Inflammatory macrophage treated with lipopolysaccharide for 4 hours (primary cell): ENCODE measurements at places on chromosomes 2 and 18.
A peak's percentile ranks its signal among the peaks of the same experiment; 100 is the strongest.

- DNase-seq = peak; percentile 40
These were observed 126.4 kb downstream of the TXNL1 start for GRCh38 chr18:56511996-56512395.

GRCh38 chr2:105294844-105295481, 34.6 kb downstream of the TGFBRAP1 start:
- peak; percentile 42 for DNase-seq

GRCh38 chr2:180933332-180933731, 47.1 kb upstream of the UBE2E3 start:
- no peak for DNase-seq

DNA sequence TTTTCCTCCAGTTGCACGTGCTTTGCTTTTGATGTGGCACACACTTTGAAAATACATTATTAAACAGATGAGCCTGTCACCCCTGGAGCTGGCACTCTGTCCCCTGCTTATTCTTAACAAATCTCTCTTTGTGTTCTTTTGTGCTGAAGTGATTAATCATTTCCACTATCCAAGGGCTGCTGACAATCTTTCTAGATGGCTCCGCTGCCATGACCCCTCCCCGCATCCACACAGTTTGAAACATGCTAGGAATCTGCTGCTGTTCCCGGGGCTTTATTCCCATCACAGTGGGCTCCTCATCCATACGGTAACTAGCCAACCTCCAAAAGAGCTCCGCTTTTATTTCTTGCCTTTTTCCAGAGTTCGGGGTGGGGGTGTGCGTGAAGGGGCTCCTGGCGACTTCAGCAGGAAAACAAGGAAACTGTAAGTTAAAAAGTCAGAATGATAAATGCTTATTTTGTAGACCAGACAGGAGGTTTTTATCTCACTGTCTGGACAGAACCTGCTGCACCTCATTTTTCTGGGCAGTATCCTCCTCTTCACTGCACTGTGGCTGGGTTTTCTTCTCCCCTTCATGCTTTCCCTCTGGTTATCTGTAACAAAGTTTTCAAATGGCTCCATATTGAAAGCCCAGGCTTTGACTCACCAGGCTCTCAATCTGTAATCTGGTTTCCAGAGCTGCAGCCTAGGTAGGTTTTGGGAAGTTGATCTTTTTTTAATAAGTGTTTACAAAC, 319.7 kb downstream of the AFF3 start:
- DNase-seq = no peak

DNA sequence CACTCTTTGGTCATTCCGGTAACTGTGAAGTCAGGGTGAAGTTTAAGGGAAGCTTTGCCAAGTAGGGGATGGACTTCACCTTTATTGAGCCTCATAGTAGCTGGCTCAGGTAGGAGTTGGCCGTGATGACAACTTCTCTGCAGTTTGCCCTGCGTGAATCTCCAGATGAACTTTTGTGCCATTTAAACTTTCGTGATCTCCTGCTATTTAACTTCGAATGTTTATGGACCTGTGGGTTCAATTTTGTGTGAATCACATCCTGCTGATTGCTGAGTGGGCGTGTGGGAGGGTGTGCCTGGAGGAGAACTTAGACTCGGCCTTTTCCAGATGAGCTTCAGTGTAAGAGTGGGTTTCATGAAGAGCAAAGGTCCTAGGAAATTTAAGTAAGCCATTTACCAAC, 4.2 kb downstream of the UGT1A1 start:
- DNase-seq = no peak

DNA sequence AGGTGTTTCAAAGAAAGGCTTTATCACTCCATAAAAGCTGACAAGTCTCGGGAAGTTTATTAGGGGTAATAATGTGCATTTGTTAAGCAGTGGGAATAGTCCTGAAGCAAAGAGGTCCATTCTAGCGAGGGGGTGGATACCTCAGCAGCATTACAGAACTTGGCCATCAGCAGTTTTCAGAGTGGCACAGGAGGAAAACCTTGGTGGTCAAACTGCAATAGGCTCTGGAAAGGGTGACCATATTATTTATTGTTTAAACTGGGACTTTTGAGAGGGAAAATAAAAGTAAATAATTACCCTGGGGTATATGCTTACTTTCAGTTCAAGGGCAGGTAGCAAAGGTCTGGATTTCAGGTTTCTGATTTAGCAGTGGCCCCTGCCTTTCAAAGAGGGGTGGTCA, 115.5 kb upstream of the KLHL14 start:
- DNase-seq = no peak

DNA sequence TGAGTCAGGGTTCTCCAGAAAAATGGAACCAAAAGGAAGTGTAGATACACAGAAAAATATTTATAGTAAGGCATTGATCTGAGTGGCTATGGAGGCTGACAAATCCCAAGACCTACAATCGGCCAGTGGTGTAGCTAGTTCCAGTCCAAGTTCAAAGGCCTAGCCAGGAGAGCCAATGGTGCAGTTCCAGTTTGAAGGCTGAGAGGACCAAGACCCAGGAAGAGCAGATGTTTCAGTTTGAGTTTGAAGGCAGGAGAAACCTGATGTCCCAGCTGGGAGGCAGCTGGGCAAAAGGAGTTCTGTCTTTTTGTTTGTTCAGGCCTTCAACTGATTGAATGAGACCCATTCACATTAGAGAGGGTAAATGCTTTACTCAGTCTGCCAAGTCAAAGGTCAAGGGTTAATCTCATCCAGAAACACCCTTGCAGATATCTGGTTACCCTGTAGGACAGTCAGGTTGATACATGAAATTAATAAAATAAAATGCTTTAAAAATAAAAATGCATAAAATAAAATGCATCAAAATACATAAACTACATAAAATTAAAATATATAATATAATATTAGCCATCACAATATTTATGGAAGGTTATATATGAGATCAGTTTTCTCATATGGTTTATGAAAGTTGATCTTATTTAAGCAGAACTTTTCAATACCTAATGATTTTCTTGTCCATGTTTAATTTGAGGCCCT, 38.7 kb downstream of the KCNE4 start:
- no peak for DNase-seq

DNA sequence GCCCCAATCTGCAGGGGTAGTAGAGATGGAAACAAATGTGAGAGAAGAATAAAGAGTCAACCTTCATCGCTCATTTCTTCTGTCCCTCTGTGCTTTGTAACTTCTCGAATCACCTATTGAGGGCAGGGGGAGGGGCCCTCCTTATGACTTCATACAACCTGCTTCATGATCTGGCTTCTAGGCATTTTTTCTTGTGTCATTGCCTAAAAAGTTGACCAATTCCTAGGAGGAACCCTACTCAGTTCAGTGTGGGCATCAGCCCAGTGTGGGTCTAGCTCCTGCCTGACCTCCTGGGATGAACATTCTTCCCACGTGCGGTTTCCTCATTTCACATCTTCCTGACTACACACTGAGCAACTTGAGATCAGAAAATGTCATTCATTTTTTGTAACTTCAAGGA, 46.3 kb upstream of the CREB1 start:
- DNase-seq = peak; percentile 71

GRCh38 chr2:113284476-113284875, 5.8 kb upstream of the PAX8 start:
- DNase-seq = no peak
